Fibroblast of skin of left biceps (primary cell): ENCODE measurements at places on chromosomes 12 and 14.
A peak's percentile ranks its signal among the peaks of the same experiment; 100 is the strongest.

DNA sequence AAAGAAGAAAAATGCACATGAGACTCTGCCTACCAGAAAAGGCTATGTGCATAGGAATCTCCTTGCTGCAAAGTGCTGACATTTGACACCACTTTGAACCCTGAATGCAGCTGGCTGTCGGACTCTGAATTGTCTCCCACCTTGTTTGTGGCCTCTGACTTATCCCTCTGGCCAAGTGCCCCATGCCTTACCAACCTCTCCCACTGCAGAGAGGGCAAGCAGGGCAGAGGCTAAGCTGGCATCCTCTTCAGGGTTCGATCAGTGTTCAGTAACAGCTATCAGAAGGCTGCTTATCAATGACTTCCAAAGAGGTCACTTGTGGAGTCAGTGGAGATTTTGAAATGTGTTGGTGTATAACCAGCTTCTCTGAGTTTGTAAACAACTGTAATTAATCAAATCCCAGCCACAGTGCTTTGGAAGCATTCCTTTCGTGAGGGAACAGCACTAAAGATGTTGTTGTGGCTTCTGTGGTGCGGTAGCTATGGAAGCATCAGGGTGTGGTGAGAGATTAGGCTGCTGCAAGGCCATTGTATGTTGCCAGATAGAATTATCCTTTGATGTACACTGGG lies 22.6 kb upstream of the BMP4 start:
- no peak for DNase-seq

DNA sequence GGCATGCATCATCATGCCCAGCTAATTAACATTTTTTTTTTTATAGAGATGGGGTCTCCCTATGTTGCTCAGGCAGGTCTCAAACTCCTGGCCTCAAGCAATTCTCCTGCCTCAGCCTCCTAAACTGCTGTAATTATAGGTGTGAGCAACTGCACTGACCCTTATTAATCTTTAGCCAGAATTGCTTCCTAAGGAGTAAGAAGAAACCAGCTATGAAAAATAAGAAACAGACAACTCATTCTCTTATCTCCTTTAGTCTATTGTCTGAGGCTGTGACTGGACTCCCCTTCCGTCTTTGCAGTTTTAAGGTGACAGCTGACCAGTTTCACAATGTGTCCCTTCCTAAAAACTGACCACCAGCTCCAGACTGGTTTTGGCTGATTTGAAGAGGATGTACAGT lies 52.4 kb downstream of the EMP1 start:
- DNase-seq, result no peak

DNA sequence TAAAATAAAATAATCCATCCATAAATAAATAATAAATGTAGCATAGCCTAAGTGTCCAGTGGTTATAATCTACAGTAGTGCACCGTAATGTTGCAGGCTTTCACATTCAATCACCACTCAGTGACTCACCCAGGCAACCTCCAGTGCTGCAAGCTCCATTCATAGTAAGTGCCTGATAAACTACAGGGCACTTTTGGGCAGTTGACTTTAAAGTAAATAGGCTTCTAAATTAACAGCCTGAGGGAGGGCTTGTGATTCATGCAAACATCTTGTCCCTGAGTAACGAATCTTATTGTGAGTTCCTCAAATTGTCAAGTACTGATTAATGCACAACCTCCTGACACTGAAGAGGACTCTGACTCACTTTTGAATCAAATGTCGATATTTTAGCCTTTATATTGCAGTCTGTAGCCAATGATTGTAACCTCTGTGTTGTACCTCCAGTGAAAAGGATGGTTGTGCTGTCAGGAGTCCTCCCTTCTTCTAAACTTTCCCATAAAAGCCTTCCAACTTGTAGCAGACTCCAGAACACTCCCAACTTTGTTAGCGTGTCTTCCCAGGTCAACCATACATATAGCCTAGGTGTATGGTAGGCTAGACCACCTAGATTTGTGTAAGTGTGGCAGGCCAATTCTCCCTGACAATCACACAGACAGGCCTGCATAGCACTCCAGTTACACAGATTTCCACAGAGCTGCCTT lies 55.0 kb upstream of the BICD1 start:
- no peak for DNase-seq

- DNase-seq, result no peak
These were observed 166.0 kb downstream of the RPS29 start for GRCh38 chr14:49420201-49420600.

- no peak for DNase-seq
These were observed 1003.9 kb downstream of the FLRT2 start for GRCh38 chr14:86533834-86534233.

GRCh38 chr12:93785249-93786010 lies 108.3 kb downstream of the CRADD start:
- peak; percentile 86 for DNase-seq

- no peak for DNase-seq
These were observed 34.9 kb downstream of the ACTN1 start for GRCh38 chr14:68944162-68944561.

- DNase-seq, result no peak
These were observed 41.7 kb downstream of the CCDC88C start for GRCh38 chr14:91375720-91376452.

GRCh38 chr12:124452576-124453331 lies 114.7 kb downstream of the NCOR2 start:
- DNase-seq, result no peak

DNA sequence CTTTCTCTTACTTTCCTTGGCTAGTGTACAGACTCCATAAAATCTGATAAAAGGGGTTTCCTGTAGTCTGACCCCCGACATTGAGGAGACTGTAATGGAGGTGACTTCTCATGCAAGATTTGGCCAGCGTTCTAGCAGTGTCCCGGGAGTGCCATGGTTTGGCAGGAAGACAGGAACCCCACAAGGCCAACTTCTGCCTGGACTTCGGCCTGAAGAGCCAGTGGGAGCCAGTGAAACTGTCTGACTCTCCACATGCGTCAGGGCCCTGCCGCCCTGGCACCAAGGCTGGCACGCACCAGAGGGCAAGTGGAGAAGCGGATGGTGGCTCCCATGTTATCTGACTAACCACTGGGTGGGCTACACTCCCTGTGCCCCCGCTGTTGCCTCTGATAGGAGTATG lies 70.5 kb downstream of the TMEM260 start:
- no peak for DNase-seq

DNA sequence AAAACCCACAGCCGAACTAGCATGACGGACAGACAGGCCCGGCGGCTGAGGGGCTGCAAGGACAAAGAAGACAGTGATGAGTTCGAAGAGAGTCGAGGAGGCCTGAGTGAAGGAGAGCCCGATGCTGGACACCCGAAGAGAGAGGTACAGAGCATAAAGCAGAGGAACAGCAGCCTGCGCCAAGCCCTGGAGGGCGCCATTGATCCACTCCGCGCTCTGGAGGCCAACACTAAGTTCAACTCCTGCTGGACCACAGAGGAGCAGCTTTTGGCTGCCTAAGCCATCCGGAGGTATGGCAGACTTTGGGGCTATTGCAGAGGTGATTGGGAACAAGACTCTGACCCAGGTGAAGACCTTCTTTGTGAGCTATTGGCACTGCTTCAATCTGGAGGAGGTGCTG lies 7.8 kb upstream of the PLXNC1 start:
- DNase-seq, result no peak

- DNase-seq, result no peak
These were observed 65.2 kb downstream of the NINJ2 start for GRCh38 chr12:597926-598568.
